CD4-positive, alpha-beta T cell treated with Interleukin-10 for 1 hour (primary cell): ENCODE measurements at places on chromosomes 16 and 17.

DNA sequence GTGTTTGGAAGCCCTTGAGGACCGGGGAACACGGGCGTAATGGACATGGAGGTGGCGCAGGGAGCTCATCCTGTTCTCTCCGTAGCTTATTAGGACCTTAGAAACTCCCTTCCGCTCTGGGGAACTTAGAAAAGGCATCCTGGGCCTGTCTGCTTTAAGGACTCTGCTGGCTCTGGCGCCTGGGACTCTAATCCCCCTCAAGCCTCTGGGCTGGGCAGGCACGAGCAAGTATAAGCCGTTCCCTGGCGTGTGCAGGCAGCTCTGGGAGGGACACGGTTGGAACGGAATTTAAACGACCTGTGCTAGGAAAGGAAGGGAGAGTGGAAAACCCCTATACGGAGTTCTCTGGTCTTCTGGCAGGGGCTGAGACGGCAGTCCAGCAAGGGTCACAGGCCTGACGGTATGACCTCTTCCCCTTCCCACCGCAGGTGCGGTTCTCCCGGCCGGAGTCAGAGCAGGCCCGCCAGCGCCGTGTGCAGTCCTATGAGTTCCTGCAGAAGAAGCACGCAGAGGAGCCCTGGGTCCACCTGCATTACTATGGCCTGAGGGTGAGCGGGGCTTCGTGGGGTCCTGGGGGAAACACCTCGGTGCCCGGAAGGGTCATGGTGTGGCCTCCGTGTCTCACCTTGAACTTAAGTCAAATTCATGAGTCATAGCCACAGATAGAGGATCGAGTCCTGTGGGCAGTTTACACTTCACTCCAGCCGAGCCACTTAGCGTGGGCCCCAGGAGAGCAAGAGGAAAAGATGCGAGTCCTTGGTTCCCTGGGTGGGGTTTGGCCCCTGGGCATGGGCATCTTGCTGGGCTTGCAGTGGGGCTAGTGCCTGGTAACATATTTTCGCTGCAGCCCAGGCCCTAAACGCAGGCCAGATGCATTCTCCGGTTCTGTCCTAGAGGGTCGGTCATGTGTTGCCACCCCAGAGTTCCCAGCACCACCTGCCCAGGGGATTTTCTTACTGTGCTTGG is 17.7 kb downstream of the POLR3E start:
- DNase-seq = no peak

DNA sequence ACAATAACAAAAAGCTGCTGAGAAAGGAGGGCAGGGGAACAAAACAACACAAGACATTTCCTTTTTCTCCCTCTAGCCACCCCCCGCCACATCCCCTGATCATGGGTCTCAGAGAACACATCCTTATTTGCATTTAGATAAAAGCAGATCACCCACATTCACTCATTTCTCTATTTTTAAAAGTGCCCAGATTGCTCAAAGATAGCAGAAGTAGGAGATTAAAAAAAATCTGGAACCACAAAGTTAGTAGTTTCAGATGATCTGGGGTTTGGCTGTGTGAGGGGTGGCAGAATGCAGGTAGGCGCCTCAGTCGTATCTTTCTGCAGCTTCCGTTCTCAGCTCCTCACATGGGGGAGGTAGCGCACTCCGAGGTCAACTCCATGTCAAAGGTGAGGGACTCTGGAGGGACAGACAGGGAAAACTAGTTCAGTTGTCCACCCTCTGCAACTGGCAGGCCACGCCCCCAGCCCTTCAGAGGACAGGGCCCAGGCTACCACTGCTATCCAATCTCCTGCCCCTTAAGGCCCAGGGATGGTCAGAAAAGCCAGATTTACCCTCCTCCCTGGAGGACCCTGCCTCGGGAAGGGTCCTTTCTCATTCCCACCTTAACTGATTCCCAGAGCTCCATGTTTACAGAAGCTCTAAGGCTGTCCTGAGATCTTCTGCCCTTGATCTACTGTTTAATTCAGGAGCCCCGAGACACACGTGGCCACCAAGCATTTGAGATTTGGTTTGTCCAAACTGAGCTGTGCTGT is 27.3 kb downstream of the STAT5A start:
- peak; percentile 35 for DNase-seq

- DNase-seq = no peak
Measured at GRCh38 chr17:77280304-77281121, 139.7 kb downstream of the SEC14L1 start.

DNA sequence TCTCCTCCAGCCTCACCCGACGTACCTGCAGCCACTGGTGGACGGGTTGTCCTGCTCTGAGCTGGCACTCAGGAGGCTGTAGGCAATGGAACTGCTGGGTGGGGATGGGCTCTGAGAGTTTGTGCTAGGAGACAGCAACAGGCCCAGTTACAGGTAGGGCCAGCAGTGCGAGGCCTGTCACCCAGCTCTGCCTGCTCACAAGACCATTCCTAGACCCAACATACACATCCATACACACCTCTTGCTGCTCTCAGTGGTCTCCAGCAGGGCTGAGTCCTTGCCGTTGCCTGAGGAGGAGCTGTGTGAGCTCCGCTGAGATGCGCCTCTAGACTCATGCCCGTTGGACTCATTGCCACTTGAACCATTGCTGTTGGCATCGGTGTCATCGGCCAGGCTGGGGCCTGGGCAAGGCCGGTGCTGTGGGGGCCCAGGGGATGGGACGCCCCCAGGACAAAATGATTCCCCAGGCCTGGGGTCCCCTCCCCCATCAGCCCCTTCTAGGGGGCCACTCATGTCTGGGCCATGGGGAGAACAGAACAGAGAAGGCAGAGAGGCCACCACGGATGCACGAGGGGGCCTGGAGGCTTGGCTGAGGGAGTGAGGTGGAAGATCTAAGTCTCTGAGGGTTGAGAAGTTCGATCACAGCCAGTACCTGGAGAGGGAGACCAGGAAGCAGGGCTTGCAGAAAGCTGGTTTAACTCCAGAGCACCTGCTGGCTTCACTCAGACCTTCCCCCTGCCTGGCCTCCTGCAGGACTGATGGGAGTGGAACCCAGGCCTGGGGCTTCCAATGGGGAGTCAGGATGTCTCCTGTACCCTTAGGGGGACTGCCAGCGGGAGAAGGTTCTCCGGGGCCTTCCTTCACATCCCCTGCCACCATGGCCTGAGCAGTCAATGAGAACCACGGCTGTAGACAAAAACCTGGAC is 1.7 kb downstream of the PER1 start:
- DNase-seq = peak; percentile 22

DNA sequence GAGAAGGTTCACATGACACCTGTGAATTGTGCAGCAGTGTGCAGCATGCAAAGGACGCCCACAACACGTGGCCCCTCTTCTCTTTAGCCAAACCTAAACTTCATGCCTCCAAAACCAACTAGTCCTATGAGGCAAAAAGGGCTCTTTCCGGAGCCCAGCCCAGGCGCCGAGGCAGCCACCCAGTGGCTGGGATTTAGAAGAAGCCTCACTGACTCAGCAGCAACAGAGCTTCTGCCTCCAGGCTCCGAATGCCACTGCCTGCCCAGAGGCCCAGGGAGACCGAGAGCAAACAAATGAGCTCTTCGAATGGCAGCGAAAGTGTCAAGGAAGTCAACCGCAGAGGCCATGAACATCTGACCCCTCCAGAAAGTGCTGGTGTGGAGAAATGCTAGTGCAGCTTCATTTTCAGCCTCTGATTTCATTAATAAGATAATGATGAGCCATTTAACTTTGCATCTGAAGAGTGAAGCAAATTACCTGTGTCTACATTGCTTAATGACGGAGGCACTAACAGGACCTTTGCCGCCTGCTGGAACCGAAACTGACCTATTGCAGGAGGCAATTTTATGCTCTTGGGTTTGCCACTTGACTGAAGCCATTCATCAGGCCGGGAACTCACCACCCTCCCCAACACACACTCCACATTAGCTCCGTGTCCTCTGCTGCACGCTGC is 157.7 kb upstream of the RPL38 start:
- no peak for DNase-seq
